ENCODE measurements at places on chromosomes 6 and 20. TPM values are rescaled to one million over a fixed set of nuclear protein-coding genes. Genes with fewer than 3 reads are reported as not detected.

TGM3 gene
- 0.31 TPM for total RNA-seq

DNA sequence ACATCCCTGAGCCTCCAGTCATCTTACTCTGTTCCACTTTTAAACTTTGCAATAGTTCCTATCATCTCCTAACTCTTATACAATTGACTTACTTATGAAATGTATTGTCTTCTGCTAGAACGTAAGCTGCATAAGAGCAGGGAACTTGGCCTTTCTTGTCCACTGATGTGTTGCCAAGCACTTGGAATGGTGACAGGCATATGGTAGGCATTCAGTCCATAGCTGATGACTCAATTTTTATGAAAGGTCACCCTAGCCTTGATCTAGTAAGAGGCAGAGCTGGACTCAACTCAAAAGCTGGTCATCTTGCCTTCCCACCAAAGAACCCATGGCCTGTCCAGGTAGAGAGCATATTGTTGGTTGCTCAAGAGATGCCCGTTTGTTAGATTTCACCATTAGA lies 82.4 kb upstream of the FAM184A start:
- no peak for DNase-seq

ADTRP gene
- total RNA-seq, result not detected

- DNase-seq, result no peak
Measured at GRCh38 chr20:33993576-33994221, at the start of gene RALY. TSS of gene RALY (plus strand) at chr20:33993911. CDS start at chr20:34072075, 78,164 bp downstream.

POPDC3 gene
- 8.2 TPM for total RNA-seq

- no peak for DNase-seq
Measured at GRCh38 chr6:109820706-109821350, 129.7 kb downstream of the FIG4 start.

GRCh38 chr20:51569815-51570738 lies 27.6 kb upstream of the NFATC2 start:
- no peak for DNase-seq

RAET1E gene
- not detected for total RNA-seq

OR11A1 gene
- total RNA-seq, result not detected

ADGRB3 gene
- total RNA-seq, result 1.5 TPM

GRCh38 chr6:106107043-106107613 lies 21.0 kb downstream of the PRDM1 start:
- no peak for DNase-seq

CALHM6 gene
- not detected for total RNA-seq

DNA sequence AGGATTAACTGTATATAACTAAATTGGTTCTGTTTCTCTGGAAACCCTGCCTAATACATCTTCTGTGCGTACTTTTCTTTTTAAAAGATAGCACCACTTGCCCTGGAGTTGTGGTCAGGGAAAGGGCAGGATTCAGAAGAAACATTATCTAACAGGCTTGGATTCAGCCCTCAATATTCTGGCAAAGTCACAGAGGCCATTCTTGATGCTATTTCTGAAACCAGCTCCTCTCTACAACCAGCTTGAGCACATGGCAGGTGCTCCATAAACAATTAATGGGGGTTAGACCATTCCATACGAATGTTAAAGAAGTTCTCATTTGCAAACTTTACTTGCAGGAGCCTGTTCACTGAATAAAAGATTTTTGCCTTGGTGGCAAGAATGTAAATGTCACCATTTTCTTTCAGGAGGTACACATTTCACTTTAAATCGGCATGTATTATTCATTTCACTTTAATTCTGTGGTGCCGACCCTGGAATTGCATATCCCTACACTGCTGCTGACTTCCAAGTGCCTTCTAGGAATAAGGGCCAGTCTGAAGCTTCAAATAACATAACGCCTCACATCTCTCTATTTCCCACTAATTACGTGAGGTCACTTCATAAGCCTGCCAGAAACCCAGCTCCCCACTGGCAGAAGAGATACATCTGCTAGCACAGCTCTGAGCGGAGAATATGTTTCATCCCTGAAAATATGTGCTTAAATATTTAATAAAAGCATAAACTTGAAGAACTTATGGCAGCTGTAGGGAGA lies 248.7 kb downstream of the ADGRG6 start:
- no peak for DNase-seq

Data from neural progenitor cell (in vitro differentiated cells).